ENCODE measurements at places on chromosomes 4 and X.

DNA sequence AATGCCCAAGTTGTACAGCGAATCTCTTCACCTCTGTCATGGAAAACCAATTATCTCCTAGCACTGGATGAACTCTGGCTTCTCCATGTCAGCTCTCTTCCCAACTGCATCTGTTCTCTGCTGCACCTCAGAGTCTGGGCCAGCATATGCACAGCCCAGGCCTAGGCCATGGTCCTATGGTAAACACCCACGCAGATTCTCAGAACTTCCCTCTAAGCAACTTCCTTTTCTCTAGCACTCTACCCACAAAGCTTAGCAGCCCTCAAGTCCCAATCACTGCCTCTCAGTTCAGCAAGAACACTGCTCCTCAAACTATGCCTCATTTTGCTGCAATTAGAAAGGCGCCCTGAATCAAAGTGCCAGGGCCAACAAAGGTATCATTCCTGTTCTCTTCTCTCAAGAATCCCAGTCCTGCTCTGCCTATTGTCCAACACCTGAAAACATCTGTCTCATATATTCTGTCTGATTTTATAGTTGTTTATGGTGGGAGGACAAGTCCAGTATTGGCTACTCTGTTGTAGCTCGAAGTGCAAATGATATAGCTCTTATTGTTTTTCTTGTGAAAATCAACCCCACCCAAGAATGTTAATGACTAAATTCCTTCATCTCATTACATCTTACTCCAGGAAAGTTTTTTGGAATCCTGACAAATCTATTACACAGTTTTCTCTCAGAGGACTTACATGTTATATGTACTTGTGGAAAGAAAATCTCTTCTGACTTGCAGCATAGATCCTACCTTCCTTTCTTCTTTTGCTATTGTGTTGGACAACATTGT, 85.4 kb downstream of the DCHS2 start:
- DNase-seq: no peak

DNA sequence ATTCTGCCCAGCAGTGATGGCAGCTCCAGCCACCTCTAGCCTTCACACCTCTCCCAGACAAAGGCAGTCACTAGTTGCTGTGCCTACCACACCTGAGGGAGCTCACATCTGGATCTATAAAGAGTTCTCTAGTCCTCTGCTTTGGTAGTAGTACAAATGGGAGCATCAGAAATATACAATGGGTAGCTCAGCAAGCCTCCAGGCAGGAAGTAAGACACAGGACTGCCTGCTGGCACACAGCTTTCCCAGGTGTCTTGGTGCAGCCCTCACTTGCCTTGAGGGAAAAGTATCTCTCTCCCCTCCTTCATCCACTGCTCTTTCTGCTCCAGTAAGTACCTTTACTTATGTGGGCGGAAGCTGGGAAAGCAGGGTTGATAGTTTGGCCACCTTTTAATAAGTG, 212.9 kb upstream of the SLC7A11 start:
- DNase-seq: no peak

GRCh38 chr4:76305033-76305687, 1.4 kb upstream of the STBD1 start:
- no peak for DNase-seq

- DNase-seq: no peak
Measured at GRCh38 chrX:147803948-147804347, 107.8 kb upstream of the FMR1 start.

GRCh38 chrX:117215683-117216082, 752.9 kb upstream of the CT83 start:
- DNase-seq: no peak
